EL (cell line): ENCODE measurements at places on chromosomes 2 and 18.
A peak's percentile ranks its signal among the peaks of the same experiment; 100 is the strongest.

- DNase-seq: no peak
Observed at GRCh38 chr18:63312737-63313395, 6.7 kb downstream of the BCL2 start.

DNA sequence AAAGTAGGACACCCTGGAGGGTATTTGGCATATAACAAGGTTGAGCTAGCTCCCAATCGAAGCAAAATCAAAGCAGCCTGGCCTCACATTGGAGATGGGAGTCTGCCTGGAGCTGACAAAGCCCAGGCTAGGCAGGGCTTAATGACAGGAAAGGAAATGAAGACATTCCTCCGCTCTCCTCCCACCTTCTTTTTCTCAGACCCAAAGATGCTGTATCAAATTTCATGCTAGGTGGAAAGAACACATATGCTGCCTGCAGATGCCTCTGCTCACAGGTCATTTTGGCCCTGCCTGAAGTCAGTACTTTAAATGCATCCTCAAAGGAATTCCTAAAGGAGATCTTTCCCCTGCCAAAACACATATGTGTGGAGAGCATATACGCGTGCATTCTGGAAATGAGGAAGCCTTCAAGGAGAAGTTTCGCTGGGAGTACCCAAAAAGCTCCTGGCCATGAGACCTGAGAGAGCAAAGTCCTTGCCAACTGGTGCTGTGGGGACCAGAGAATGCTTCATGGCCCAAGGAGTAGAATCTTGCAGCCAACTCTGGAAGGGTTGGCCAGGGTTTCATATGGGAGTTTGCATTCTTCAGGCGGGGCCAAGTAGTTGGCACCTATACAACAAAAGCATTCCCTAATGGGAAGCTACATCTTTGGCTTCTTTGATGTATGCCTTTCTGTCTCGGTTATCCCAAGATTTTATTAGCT is 88.0 kb downstream of the AQP4 start:
- no peak for DNase-seq

GRCh38 chr2:10522170-10522448 is 74.0 kb upstream of the ODC1 start:
- DNase-seq: no peak

DNA sequence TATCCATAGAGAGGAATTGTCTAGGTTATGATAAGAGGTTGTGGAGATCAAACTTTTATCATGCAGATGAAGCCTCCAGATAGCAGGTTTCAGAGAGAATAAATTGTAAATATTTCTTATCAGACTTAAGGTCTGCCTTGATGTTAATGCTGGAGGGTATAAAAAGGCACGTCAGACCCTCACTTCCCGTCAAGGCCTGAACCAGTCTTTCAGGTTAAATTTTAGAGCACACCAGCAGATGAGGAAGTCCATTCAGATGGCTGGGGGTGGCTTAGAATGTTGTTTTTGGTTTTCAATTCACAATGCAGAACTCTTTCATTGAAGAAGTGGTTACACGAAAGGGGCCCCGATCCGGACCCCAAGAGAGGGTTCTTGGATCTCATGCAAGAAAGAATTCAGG is 144.4 kb upstream of the FBXO11 start:
- DNase-seq: no peak

DNA sequence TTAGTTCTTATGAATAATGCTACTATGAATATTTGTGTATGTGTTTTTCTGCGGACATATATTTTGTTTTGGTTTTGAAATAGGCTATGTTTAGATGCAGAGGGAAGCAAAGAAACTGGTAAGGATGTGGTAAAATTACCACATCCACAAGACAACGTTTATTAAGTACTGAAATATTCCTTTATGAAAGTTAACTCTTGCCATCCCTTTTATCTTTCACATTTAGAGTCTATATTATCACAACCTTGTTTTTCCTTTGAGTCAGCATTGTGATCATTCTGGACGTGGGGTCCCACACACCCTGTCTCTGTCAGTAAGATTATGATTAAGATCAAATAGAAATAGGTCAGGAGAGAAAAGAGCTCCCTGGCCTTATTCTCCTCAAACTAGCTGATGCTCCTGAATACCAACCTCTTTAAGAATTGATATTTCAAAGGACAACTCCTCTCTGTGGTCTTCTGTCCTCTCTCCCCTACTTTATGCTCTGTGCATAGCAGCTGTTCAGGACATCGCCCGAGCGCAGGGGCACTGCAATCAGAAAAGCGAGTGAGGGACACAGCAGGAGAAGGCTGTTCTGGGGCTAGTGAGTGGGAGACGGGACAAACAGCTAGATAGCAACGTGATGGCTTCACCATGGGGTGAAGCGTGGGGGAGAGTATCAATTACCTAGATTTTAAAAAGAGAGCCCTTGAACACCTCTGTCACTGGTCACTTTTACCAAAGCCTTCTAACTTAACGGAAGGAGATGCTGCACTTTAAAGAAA is 12.2 kb downstream of the METAP1D start:
- DNase-seq: no peak

DNA sequence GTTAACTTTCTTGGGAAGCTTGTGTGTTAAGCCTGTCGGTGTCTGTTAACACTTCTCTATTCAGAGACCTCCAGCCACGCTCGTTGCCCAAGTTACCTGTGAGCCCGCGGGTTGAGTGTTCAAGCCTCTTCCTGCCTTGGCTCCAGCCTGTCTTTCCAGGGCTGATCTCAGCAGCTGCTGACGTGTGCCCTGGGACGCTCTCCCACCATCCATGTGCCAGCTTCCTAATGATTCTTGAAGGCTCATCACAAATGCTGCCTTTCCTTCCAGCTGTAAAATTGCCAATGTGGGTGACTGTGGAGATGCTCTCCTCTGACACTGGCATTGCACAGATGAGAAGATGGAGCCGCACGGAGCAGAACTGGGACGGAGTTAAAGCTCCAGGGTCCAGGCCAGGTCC is 6.1 kb downstream of the RNF144A start:
- DNase-seq: no peak

DNA sequence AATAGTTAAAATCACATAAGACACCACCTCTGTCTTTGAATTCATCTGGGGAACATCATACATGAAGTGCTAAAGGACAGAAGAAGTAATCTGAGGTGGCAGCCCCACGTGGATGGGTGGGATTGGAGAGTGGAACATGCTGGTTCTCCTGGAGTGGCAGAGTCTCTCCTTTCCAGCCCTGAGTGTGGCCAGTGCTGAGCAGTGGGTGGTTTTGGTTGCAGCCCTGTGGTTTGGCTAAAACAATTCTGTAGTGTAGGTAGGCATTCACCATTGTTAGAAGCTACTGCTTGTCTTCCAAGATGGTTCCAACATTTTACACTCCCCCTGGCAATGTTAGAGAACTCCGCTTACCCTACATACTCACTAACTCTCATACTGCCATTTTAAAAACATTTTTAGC is 396.4 kb upstream of the MEX3C start:
- DNase-seq: no peak

DNA sequence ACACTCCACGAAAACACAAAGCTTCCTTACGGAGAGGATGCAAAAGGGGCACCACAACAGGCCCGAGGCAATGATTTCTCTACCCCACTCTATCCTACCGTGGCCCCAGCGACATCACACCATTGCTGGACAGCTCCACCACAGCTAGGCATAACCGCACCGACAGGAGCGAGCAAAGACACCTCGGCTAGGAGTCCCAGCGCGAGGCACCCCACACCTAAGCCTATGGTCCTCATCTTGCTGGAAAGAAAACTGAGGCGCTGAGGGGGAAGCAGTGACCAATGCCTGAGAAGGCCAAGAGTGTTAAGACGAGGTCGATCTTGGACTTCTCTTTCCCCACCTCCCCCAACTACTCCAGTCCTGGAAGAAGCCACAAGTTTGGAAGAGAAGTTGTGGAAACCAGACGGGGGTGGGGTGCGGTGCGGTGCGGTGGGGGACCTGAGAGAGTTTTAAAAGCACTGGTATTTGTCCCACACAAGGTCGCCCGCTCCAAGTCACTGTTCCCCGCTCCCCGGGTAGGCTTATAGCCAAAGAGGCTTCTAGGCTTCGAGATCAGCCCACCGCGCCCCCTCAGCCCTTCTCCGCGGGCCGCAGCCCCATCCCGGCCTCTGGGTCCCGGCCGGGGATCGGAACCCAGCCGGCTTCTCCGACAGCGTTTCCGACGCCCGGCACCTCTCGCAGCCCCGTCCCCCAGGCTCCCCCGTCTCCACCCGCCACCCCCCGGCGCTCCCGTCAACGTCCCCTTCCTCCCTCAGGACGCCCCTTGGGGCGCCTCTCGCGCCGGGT is 766 bp downstream of the PDE6D start:
- peak; percentile 20 for DNase-seq

- DNase-seq: no peak
Observed at GRCh38 chr18:27854631-27855030, 322.3 kb downstream of the CDH2 start.

DNA sequence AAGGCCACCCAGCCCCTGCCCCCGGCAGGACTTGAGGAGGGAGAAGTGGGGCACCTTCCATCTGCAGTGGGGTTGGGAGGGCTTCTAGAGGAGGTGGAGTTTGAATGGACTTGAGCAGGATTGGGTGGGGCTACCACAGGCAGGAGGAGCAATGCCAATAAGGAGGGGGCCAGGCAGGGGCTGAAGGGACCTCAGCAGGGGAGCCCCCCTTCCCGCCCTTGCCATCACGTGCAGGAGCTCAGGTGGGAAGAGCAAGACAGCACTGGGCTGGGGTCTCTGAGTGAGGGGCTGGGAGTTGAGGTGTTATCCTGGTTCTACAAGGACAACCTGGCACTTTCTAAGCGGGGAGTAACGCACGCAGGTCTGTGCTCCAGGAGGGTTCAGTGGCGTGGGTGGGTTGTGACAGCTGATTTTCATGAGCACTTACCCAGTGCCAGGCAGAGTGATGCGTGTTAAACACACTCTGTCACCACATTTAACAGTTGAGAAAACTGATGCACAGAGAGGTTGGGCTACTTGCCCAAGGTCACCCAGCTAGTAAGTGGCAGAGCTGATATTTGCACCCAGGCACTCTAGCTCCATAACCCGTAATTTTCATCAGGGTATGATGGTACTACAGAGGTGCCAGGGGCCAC is 4.8 kb downstream of the CHRND start:
- DNase-seq: no peak

DNA sequence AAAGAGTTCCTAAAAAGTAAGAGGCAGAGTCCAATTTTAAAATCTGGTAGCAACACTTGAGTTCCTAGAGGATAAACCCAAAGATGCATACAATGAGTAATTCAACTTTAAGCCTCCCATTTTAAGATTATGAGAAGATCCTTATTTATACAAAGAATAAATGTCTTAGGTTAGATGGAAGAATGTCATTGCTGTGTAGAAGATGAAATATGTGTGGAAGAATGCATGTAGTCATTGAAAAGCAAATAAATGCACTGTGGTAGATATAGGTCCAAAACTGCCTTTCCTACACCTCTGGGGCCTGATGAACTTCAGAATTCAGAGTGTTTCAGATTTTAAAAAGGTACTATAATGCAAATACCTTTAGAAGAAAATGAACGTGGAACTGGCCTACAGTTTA is 58.7 kb upstream of the LRP1B start:
- DNase-seq: no peak

DNA sequence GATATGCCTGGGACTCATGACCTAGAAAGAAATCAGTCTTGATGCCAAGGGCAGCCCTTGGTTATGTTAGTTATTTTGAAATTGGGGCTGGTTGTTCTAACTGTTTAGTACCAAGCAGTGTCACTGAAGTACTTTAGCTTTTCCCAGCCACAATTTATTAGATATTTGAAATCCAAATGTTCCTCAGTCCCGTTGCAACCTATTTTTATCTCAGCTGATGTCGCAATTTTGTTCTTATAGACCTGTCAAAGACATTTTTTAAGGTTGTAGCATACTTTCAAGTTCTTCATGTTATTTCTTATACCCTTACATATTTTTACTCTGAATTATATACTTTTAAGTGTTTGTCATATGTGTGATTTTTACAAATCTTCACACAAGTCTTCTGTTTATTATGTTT is 100.1 kb downstream of the LRP1B start:
- DNase-seq: no peak

GRCh38 chr2:235734688-235735231 is 240.9 kb downstream of the AGAP1 start:
- DNase-seq: no peak

DNA sequence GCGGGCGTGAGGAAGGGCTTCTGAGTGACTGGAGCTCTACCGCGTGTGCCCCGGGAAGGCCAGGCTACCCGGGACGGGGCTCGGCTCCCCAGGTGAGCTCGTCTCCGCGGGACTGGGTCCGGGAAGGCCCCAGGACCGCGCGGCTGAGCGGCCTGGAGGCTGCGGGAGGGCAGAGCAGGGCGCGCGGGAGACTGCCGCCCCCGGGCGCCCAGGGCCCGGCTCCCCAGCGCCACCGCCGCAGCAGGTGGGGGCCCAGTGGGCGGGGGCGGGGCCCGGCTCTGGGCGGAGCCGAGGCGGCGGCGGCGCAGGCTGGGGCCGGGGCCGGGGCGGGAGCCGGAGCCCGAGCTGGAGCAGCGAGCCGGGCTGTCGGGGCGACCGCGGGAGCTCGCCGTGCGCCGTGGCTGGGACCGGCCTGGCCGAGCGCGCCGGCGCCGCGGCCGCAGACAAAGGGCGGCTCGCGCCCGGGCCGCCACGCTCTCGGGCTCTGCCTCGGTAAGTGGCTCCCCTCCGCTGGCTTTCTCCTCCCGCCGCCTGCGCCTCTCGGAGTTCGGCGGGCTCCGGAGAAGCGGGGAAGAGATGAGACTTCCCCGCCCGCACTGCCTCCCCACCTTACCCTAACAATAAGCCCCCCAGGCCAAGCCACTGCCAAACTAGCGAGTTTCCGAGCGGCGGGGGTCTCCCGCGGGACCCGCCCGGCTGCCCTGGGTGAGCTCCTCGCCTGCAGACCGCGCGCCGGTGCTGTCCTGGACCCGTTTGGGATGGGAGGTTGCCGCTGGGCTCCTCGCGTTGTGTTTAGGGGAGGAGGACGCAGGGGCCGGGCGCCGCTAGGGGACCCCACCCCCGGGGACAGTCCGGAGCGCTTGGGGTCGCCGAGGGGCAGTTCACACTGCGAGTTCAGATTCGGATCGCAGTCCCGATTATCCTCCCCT is at the start of gene MAPK4:
Gene MAPK4 (plus strand): TSS at position 336 of the 929 bp plus-strand sequence. CDS start 103,872 bp downstream, outside the sequence.
- no peak for DNase-seq

- DNase-seq: no peak
Observed at GRCh38 chr2:207772081-207772843, 2.6 kb upstream of the FZD5 start.

DNA sequence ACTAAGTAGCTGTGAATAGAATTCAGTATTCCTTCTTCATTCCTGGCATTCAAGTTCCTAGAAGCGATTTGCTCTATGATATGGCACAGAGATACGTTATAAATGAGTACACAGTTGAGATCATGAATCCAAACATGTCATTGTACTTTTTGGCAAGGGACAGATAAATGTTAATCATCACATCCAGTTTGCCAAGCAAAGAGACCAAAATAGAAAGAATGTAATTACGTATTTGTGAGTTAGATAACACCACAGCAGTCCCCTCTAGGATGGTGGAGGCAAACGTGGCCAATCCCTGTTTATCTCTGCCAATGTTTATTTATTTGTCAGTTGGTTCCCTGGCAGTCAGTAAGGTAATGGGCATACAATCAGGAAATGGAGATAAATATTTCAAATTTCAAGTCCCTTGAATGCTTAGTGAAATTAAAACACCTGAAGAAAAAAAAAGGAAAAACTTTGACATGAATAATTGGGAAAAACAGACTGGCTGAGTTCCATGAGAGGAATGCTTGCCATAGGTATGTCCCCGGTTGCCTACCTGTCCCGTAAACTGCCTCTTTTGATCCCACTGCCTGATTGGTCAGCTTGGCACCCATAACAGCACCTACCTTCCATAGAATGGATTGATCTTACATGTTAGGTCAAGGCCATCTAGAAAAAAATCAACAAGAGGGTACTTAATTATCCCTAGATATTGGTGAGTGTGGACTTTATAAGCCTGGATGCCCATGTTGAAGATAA is 451.1 kb upstream of the NETO1 start:
- DNase-seq: no peak
